ENCODE measurements at places on chromosomes 11 and 22. TPM values are rescaled to one million over a fixed set of nuclear protein-coding genes. Genes with fewer than 3 reads are reported as not detected.

The ALX4 gene
- total RNA-seq: not detected

- no peak overlapping the region for H3K4me3 ChIP-seq
- no peak overlapping the region for H3K27ac ChIP-seq
- DNase-seq: no peak
- no peaks in the 10 kb centered on the region for H3K4me1 ChIP-seq
Observed at GRCh38 chr22:24087071-24087795, 76.1 kb downstream of the CABIN1 start.

The LRP5 gene
- total RNA-seq: 66.1 TPM

The LRRC56 gene
- total RNA-seq: 7.6 TPM

- DNase-seq: no peak
- no peaks in the 10 kb centered on the region for H3K4me1 ChIP-seq
- H3K27me3 ChIP-seq: no peaks in the 10 kb centered on the region
- no peak overlapping the region for H3K4me3 ChIP-seq
- H3K36me3 ChIP-seq: peaks cover 14% of the 10 kb centered on the region
Observed at GRCh38 chr11:129960216-129961214, 42.1 kb downstream of the PRDM10 start.

Data from lower lobe of right lung (tissue), 2 donors.